Stimulated activated CD8-positive, alpha-beta memory T cell treated with anti-CD3 and anti-CD28 coated beads, Interleukin-15, amount 100 ng/mL, for 24 hours (primary cell): ENCODE measurements at places on chromosomes 16 and 17.
A peak's percentile ranks its signal among the peaks of the same experiment; 100 is the strongest.

- DNase-seq = no peak
Measured at GRCh38 chr16:47712276-47713224, 251.4 kb downstream of the PHKB start.

DNA sequence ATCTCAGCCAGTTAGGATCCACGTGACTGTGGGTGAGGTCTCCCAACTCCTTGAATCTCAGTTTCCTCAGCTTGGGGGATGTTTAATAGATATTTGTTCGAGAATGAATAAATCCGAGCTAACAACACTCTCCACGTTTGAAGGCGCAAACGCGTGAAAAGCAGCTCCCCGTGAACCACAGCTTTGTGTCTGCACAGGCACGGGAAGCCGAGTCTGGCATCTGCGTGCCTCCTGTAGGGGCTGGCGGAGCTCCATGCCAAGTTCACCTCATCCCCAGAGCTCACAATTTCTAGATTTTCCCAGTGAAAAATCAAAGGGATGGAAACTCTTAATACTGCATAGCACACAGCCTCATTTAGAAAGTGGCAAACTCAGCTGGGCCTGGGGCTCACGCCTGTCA is 14.3 kb downstream of the SGSH start:
- DNase-seq = no peak

DNA sequence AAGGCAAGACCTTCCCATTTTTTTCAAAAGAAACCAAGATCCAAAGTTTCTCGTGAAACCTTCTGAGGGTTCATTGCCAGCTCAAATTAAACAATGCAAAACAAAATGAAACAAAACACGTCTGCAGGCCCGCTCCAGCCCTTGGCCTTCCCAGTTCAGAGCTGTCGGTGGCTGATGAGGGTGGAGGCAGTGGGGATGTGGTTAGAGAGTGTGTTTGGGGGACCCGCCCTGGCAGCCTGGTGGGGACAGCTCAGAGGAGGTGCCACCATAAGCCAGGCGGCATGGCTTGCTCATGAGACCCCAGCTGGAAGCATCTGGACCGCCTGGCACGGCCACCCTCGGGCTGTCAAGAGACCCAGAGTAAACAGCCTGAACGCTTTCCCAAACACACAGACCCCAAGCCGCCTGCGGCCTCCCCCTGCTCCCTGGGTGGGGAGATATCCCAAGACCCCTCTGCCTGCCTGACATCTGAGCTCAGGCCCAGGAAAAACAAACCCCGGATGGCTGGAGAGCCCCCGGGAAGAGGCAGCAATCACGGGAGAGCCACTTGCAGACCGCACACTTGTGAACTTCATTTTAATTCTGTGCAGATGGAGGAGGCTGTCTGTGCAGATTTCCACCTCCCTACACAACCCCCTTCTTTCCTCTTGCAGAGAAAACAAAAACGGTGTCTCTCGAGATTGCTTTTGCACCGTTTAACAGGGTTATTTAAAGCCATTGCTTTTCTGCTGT is 35.4 kb upstream of the LITAF start:
- peak; percentile 17 for DNase-seq

DNA sequence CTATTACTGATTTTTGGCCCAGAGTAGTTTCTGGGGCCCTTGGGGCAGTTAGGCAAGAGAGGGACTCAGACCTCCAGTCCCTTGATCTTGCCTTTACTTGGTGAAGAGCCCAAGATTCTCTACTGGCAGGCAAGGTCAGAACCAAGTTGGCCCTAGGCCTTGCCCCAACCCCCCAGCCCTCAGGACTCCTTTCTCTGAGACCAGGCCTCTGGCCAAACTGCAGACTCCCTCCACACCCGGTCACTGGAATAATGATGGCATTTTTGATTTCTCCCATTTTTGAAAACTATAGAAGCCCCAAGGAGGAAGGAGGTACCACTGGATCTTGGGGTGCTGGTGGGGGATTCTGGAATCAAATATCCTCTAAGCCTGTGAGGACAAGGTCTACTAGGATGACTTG is 18.0 kb upstream of the HOXB9 start:
- DNase-seq = no peak

DNA sequence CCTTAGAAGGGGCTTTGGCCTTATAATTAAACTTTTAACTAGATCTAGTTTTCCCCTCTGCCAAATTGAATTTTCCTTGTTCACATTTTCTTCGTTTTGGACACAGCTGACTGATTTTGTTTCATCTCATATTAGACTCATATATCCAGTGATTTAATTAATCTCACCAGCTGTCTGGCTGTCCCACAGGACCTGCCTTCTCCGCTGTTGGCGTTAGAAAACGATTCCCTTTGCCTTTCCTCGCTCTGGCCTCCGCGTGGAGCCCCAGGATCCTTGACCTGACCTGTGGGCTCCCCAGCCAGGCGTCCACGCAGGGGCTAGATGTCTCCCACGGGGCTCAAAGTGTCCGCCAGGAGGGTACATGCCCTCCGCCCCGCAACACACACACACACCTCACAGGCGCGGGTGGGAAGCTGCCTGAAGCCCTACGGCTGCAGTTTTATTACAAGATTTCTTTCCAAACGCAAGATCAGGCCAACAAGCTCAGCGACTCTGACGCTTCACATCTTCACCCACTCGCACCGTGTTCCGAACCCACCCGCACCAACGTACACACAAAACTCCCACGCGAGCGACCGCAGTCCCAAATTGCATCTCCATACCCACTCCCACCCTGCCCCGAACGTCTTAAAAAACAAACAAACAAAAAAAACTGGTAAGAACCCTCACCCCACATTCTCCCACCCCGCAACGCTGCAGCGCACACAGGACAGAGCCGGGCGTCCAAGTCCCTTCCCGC is 1.1 kb downstream of the RPRML start:
- no peak for DNase-seq

DNA sequence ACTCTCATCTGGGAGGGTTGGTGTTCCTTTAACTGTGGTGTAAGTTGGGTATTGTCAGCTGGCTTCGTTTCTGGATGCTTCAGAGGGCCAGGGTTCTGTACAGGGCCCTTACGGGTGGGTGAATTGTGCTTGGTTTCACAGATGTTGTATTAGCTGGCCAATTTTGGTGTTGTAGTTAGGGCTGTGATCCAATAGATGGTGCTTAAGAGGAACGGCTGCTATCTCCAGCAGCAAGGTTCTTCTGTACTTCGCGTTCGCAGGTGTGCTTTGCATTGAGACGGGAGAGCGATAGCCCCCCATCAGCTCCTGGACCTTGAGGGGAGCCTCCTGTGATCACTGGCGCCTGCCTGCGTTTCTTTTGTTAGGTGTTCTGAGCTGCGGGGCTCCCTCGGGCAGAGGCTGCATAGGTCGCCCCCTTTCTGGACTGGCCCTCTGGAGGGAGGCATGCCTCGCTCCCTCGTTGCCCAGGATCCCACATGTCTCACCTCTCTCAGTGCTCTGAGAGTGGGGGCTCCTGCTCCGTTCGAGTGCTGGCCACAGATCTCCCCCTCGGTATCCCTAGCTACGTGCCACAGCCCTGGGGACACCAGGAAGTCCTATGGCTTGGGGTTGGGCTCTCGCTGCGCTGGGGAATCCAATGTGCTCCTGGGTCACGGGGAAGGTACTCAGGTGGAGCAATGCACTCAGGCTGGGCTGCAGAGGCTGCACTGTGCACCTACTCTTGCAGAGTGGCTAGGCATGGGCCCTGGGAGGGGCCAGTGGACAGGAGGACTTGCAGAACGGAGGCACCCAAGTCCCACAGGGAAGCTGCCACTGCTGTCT is 837 bp upstream of the PRDM7 start:
- DNase-seq = no peak

GRCh38 chr17:76599694-76600460 is 14.2 kb upstream of the ST6GALNAC2 start:
- DNase-seq = no peak

- DNase-seq = no peak
Measured at GRCh38 chr17:8520981-8521380, 85.3 kb downstream of the NDEL1 start.

GRCh38 chr17:44820631-44821212 is 9.4 kb downstream of the GJC1 start:
- no peak for DNase-seq

GRCh38 chr17:10036511-10037061 is 131.5 kb upstream of the RCVRN start:
- DNase-seq = no peak

GRCh38 chr17:44924107-44924544 is 8.8 kb upstream of the GFAP start:
- no peak for DNase-seq

- DNase-seq = no peak
Measured at GRCh38 chr17:45995627-45996270, 3.3 kb upstream of the STH start.

DNA sequence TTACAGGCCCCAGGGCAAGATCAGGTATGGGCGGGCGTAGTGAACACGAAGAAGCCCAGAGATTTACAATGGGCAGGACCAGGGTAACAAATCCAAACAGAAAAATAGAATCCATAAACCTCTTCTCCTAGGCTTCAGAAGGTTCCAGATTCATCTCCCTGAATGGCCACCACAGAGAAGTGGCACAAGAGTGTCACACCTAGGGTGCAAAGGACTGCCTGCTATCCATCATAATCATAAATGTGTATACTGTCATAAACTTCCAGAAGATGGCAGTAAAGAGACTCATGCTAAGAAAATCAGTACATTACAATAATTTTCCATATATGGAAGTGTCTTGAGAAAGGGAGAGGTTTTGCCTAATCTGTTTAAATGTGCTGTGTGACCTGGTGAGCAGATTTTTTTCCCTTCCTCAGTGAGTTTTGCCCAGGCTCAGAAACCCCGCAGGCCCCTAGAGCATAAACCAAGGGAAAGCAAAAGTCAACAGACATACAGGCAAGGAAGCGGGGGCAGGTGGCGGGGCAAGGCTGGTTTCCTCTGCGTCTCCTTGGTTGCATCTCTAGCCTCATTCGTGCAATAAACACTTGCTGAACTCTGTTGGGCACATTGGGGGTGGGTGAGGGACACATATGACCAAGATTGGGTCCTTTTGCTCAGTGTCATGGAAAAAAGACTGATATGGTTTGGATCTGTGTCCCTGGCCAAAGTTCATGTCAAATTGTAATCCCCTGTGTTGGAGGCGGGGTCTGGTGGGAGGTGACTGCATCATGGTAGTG is 92.0 kb upstream of the CDH5 start:
- no peak for DNase-seq

DNA sequence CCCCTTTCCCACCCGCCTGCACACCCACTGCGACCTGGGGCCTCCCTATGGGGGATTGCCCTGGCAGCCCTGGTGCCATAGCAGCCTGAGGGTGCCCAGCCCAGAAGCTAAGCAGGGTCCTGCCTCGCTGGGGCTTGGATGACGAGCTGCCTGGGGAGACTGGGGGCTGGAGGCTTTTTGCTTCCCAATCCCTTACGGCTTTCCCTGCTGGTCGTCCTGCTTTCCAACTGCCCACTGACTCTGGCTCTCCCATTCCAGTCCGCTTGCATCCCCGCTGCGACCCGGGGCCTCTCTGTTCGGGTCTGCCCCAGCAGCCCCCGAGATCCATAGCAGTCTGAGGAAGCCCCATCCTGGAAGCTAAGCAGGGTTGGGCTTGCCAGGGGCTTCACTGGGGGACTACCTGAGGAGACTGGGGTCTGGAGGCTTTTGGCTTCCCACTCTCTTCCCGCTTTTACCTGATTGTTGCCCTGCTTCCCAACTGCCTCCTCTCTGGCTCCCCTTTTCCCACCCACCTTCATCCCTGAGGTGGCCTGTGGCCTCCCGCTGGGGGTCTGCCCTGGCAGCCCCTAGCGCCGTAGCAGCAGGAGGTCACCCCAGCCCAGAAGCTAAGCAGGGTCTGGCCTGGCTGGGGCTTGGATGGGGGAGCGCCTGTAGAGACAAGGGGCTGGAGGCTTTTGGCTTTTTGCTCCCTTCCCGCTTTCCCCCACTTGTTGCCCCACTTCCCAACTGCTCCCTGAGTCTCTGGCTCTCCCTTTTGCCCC is 2292.8 kb downstream of the TP53TG3F start:
- DNase-seq = no peak
